Stimulated activated CD8-positive, alpha-beta memory T cell treated with anti-CD3 and anti-CD28 coated beads, Interleukin-15, amount 100 ng/mL, for 48 hours (primary cell): ENCODE measurements at places on chromosomes 2 and 18.

GRCh38 chr2:215930505-215931253 is 82.7 kb downstream of the MREG start:
- no peak for DNase-seq

GRCh38 chr2:193690572-193690971 is 1495.8 kb upstream of the TMEFF2 start:
- DNase-seq: no peak

DNA sequence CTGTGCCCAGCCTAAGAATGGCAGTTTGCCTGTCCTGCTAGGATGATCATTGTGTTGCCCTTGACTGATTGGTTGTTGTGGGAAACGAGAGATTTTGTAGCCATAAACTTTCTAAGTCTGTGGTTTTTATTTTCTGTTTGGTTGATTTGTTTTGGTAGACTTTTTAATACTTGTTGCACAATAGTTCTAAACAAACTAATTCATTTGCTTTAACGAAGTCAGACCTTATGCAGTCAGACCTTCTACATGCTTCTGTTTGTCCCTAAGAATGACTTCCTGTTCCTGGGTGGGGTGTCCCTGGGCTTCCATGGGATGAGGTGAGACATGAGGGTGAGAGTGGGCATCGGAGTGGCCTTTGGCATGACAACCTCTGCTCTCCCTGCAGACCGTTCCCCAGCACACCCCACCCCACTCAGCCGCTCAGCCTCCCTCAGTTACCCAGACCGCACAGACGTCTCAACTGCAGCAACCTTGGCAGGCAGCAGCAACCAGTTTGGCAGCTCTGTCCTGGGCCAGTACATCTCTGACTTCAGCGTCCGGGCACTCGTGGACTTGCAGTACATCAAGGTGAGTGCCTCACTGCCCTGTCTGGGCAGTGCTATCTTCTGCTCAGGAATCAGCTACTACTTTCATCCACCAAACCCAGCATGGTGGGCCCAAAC is 7.8 kb upstream of the CNNM3 start:
- no peak for DNase-seq

DNA sequence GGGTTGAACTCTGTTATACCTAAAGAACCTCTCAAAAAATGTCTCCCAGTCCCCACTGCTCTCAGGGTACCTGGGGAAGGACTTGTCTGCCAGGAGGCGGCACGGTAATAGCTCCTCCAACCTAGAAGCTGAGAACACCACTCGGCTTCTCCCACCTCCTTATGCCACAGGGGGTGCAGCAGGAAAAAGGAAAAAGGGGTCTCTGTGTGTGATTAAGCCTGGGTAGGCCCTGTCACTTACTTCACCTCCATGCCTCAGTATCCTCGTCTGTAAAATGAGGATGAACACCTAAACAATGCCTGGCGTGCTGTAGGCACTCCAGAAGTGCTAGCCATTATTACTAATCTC is 76.6 kb downstream of the EMX1 start:
- no peak for DNase-seq

DNA sequence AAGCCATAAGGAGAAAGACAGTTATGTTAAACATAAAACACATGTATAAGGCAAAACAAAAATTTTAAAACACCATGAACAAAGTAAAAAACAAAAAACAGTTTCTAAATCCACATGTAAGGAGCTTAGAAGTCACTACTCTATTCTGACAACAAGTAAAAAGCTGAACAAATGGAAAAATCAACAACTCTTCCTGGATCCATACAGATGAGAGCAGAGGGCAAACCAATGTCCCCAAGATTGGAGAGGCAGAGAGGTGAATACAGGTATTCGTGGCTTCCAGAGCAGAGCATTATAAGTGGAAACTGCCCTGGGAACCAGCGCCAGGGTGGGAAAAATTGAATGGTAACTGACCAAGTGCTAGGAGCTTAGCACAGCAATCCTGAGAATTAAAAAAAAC is 93.5 kb downstream of the SPIRE1 start:
- DNase-seq: no peak

DNA sequence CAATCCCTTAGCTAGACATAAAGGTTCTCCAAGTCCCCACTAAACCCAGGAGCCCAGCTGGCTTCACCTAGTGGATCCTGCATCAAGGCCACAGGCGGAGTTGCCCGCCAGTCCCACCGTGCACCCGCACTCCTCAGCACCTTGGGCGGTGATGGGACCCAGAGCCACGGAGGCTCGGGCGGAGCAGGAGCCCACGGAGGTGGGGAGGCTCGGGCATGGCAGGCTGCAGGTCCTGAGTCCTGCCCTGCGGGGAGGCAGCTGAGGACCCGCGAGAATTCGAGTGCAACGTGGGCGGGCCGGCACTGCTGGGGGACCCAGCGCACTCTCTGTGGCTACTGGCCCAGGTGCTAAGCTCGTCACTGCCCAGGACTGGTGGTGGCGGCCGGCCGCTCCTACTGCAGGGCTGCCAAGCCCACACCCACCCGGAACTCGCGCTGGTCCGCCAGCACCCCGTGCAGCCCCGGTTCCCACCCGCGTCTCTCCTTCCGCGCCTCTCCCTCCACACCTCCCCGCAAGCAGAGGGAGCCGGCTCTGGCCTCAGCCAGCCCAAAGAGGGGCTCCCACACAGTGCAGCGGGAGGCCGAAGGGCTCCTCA is 31.7 kb upstream of the SPATA3 start:
- DNase-seq: no peak

DNA sequence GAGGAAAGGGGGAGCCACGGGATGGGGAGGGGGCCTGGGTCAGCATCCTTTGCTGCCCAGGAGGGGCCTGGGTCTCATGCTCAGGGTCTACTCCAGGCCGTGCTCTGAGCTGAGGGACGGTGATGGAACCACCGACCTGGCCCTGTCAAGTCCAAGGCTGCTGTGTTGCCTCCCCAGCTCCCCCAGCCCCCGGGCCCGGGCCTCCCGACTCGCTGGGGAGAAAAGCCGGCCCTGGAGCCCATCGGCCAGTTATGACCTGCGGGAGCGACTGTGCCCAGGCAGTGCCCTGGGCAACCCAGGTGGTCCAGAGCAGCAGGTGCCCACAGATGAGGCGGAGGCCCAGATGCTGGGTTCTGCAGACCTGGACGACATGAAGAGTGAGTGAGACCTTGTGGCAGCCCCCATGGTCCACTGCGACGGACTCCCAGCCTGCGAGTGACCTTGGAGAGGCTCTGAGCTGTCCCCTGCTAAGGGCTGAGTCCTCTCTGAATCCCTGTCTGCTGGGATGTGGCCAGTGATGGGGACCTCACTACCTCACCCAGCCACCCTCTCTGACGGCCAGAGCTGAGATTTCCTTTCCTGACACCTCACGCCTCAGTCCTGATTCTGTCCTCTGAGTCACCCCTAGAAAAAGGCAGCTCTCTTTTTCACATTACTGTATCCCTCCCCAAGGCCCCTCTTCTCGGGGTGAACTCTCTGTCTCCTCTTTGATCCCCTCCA is 2.7 kb downstream of the SLC4A3 start:
- no peak for DNase-seq

GRCh38 chr2:234640657-234641056 is 143.8 kb upstream of the ARL4C start:
- no peak for DNase-seq

DNA sequence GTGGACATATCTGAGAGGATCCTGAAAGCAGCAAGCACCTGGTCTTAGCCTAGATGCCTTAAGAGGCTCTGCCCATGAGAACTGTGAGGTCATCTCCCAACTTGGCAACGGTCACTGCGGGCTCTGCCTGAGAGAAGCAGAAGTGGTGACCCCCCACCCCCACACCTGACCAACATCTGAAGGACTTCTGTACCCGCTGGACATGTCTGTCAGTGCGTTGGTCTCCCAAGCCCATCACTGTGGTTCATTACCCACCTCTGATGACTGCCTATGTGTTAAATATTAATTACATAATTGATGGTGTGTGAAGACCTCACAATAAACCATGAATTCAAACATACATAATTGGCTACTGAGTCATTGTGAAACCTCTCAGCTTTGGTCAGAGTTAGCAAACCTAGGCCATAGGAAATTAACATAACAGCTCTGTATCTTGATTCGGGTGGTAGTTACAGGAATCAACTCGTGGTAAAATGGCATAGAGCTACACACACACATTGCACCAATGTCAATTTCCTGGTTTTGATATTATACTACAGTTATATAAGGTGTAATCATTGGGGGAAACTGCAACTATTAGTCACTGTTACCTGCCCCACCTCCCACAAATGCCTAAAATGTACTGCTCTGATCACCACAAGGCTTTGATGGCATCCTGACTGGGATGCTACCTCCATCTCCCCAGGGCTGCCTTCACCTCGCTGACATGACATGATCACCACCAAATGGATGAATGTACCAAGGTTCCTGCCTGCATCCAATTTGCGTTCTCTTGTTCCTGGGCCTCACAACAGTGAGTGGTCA is 4.3 kb upstream of the GALNT1 start:
- DNase-seq: no peak

DNA sequence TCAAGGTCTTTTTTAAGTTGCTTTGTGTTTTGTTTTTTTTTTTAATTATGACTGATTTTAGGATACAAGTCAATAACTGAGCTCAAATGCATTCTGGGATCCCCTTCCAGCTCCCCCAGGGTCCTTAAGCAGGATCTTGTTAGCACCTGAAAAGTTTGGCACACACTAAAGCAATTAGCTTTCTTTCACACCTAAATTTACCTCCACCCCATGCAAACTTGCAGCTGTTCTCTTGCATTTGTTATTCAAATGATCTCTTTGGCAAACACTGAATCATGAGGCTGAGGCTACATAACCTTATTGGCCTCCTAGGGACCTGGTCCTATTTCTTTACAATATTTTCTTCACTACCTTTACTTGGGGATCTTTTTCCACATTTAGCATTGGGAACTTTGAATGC is 2026.1 kb upstream of the CELF4 start:
- no peak for DNase-seq

GRCh38 chr2:46230115-46230571 is 67.1 kb upstream of the EPAS1 start:
- DNase-seq: no peak

DNA sequence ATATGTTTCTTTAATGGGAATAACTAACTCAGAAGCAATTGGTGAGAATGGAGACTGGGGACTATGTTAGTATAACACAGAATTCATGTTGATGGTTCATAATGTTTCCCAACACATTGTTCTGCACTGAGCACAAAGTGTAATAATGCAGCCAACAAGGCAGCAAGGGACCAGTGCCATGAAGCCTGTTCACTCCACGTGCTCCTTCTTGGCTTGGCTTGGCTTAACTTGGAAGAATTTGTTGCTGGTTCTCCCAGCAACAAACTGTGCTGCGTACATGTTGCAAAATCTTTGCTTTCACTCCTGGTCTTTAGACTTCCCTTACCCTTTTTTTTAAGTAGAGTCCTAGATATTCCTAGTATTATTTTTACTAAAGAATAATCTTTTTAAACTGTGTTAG is 129.7 kb downstream of the MAP3K20 start:
- DNase-seq: no peak

- no peak for DNase-seq
Measured at GRCh38 chr2:209456489-209456888, 32.6 kb downstream of the MAP2 start.

GRCh38 chr18:8386669-8387380 is 222.4 kb upstream of the RAB12 start:
- DNase-seq: no peak

GRCh38 chr2:197307236-197307932 is 3.2 kb downstream of the ANKRD44 start:
- DNase-seq: no peak

GRCh38 chr2:102506743-102507142 is 33.7 kb downstream of the SLC9A4 start:
- DNase-seq: no peak

DNA sequence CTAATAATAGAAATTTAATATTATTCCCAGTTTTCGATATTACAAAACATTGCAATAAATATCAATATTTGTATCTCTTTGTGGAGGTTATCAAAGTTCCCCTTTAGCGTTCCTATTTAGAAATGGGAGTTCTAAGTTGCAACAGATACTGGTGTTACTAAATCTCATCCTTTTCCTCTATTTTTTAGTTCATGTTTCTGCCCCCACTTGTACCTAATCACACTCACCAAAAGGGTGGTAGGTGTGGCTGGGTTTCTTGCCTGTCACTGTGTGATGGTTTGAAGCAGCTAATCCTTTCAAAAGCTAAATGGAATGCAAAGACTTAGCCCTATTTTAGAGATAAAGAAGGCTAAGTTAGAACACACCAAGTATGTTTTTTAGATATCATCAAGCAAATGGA is 997.9 kb downstream of the TSN start:
- DNase-seq: no peak

DNA sequence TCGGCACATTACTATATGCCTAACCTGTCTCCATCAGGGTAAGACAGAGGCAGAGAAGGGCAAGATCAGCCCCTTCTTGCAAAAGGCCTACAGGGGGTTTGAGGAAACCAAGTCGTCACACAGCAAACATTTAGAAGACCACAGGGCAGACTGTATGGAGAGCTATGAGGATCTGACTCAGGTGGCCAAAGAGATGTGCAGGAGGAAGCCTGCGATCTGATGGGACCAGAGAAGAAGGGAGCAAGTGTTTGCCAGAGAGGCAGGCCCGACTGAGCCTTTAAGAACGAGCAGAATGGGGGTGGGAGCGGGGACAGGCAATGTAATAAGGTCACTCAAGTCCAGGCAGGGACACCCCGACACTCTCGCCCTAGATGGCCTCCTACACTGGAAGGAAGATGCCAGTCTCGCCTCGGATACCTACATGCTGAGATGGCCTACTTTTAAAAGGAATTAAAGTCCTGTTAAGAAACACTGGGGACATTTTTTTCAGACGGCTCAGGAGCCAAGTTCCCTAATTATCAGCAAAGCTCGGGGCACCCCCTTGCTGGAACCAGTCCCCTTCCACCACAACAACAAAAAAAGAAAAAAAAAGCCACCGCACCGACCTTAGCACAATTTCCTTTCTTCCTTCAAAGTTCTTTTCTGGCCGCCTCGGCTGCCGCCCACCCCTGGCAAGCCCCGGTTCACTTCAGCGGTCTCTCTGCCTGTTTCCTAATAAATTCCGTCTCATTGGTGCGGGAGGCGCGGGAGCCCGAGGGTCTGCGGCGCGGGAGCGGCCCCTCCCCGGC is 1.5 kb downstream of the SFXN5 start:
- DNase-seq: no peak

- DNase-seq: no peak
Measured at GRCh38 chr2:232038881-232039485, 77.5 kb downstream of the DIS3L2 start.

GRCh38 chr2:219675221-219675620 is 47.8 kb downstream of the SLC4A3 start:
- no peak for DNase-seq
